Activated CD4-positive, alpha-beta memory T cell treated with anti-CD3 and anti-CD28 coated beads, Interleukin-2, amount 10 ng/mL, durations not matched to agents 7 days and 5 days (primary cell): ENCODE measurements at places on chromosomes 1 and 21.

- peak; percentile 44 for DNase-seq
- peaks cover 73% of the 10 kb centered on the region for H3K36me3 ChIP-seq
- no peak overlapping the region for H3K4me3 ChIP-seq
- peaks cover 77% of the 10 kb centered on the region for H3K4me1 ChIP-seq
- no peaks in the 10 kb centered on the region for H3K27me3 ChIP-seq
These were observed 4.2 kb upstream of the CCDC28B start for GRCh38 chr1:32195972-32196823.

DNA sequence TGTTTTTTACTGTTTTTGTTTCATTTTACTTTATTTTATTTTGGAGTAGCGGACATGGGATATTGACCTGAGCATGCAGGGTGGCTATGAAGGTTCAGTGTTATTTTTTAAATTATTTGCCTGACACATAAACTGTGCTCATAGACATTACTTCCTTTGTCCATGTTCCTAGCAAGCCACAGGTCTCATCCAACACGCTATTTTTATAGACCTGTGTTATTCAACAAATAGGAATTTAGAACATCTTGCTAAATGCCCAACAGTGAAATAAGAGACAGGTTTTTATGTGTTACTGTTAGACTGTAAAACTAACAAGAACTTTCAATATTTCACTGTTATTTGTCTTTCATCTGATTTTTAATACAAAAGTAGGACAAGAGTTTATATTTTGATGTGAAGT is 756.4 kb downstream of the KCNT2 start:
- no peak overlapping the region for H3K4me3 ChIP-seq
- no peak for DNase-seq
- H3K4me1 ChIP-seq, result no peaks in the 10 kb centered on the region
- H3K27me3 ChIP-seq, result no peaks in the 10 kb centered on the region
- no peak overlapping the region for H3K27ac ChIP-seq

DNA sequence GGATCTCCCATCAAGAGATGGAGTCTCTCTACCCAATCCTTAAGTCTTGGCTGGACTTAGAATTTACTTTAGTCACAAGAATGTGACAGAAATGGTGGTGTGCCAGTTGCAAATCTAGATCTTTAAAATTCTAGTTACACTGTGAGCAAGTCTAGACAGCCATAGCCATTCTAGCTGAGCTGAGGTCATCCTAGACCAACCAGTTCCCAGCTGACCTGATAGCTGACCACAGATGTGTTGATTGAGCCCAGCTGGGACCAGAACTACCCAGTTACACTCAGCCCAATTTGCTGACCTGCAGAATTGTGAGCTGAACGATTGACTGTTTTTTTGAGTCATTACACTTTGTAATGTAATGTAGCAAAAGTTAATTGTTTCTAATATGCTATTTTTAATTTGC is 251.8 kb downstream of the ADGRL2 start:
- no peaks in the 10 kb centered on the region for H3K36me3 ChIP-seq
- H3K4me3 ChIP-seq, result no peak overlapping the region
- H3K27ac ChIP-seq, result no peak overlapping the region
- H3K27me3 ChIP-seq, result no peaks in the 10 kb centered on the region

GRCh38 chr1:205668951-205669340 is 11.4 kb downstream of the SLC45A3 start:
- no peaks in the 10 kb centered on the region for H3K36me3 ChIP-seq
- no peak overlapping the region for H3K27ac ChIP-seq
- DNase-seq, result no peak
- peaks cover 10% of the 10 kb centered on the region for H3K4me1 ChIP-seq

- H3K4me1 ChIP-seq, result peaks cover 9% of the 10 kb centered on the region
- no peaks in the 10 kb centered on the region for H3K27me3 ChIP-seq
- H3K27ac ChIP-seq, result no peak overlapping the region
- peaks cover 7% of the 10 kb centered on the region for H3K36me3 ChIP-seq
- DNase-seq, result no peak
These were observed 2.3 kb upstream of the MSTO1 start for GRCh38 chr1:155607708-155608107.

DNA sequence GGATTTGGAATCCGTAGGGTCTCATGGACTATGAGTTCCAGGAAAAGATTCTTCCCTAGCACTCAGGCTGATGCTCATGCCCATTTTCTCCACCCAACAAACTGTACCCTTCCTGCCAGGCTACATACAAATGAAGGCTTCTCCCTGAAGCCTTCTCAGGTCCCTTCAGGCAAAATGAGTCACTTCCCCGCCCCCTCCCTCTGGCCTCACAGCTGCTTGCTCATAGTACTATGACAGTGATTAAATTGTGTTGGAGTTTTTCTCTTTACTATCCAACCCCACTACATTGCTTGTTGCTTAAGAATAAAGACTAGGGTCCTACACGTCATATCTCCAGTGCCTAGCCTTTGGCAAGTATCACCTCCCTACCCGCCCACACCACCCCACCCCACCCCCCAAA is 207.6 kb upstream of the NFIA start:
- no peaks in the 10 kb centered on the region for H3K4me1 ChIP-seq
- H3K36me3 ChIP-seq, result no peaks in the 10 kb centered on the region
- H3K27ac ChIP-seq, result no peak overlapping the region
- no peak for DNase-seq
- H3K4me3 ChIP-seq, result no peak overlapping the region
